Articular chondrocyte of knee joint (primary cell): ENCODE measurements at places on chromosomes 13 and 19. TPM values are rescaled to one million over a fixed set of nuclear protein-coding genes. Genes with fewer than 3 reads are reported as not detected.

Gene PRR19
- 0.39 and 0.43 TPM in 2 replicates for total RNA-seq

Gene MIPEP
- total RNA-seq, result 18.9 and 21.0 TPM in 2 replicates

Gene COL5A3
- 17.2 and 21.8 TPM in 2 replicates for total RNA-seq

Gene IGLON5
- under 0.01 TPM in 1 of 2 replicates, not detected in the other for total RNA-seq

Gene C19orf38
- not detected in 2 replicates for total RNA-seq

Gene KPNA3
- total RNA-seq, result 48.2 and 51.5 TPM in 2 replicates

Gene C19orf12
- total RNA-seq, result 32.1 and 34.0 TPM in 2 replicates

Gene NKG7
- total RNA-seq, result not detected in 2 replicates

Gene NRTN
- 0.13 TPM in 1 of 2 replicates, not detected in the other for total RNA-seq

Gene MAP4K1
- 0.86 TPM in 1 of 2 replicates, not detected in the other for total RNA-seq

Gene PROZ
- total RNA-seq, result not detected in 2 replicates

Gene ZNF329
- total RNA-seq, result 11.4 and 16.0 TPM in 2 replicates

Gene RDH8
- total RNA-seq, result not detected in 2 replicates

Gene TRPM4
- 13.4 and 17.0 TPM in 2 replicates for total RNA-seq

Gene ZNF726
- total RNA-seq, result 2.8 and 5.1 TPM in 2 replicates

Gene FUT6
- total RNA-seq, result not detected in 2 replicates

Gene ZNF765
- 12.8 and 14.9 TPM in 2 replicates for total RNA-seq

Gene ANGPTL8
- total RNA-seq, result not detected in 2 replicates

Gene LYPD3
- 0.26 and 0.32 TPM in 2 replicates for total RNA-seq

Gene SIGLEC7
- total RNA-seq, result not detected in 2 replicates

Gene CERS1
- total RNA-seq, result 0.11 and 0.13 TPM in 2 replicates

Gene CGB5
- total RNA-seq, result not detected in 2 replicates

Gene SCGB2B2
- 0.43 and 0.52 TPM in 2 replicates for total RNA-seq

Gene ZIC5
- not detected in 2 replicates for total RNA-seq

Gene KLHL1
- not detected in 2 replicates for total RNA-seq

Gene SIRT6
- total RNA-seq, result 8.8 and 11.7 TPM in 2 replicates

Gene TINCR
- total RNA-seq, result 0.32 TPM in 1 of 2 replicates, not detected in the other

Gene ZNF773
- 16.7 and 20.9 TPM in 2 replicates for total RNA-seq

Gene SLITRK1
- total RNA-seq, result not detected in 2 replicates

Gene CGB8
- total RNA-seq, result not detected in 2 replicates

Gene BCL3
- total RNA-seq, result 11.2 and 14.2 TPM in 2 replicates

Gene C19orf53
- 41.2 and 60.3 TPM in 2 replicates for total RNA-seq

Gene TBXA2R
- total RNA-seq, result 4.7 and 5.0 TPM in 2 replicates

Gene GTF3A
- 124 and 146 TPM in 2 replicates for total RNA-seq

Gene SPRED3
- 2.2 and 2.6 TPM in 2 replicates for total RNA-seq

Gene RASGRP4
- total RNA-seq, result not detected in 2 replicates

Gene RFPL4A
- not detected in 2 replicates for total RNA-seq

Gene PLIN5
- not detected in 2 replicates for total RNA-seq

Gene PLK5
- not detected in 2 replicates for total RNA-seq

Gene PEX11G
- total RNA-seq, result 1.7 and 2.9 TPM in 2 replicates

Gene PGPEP1
- 23.5 and 28.8 TPM in 2 replicates for total RNA-seq

Gene PABPC3
- total RNA-seq, result 0.39 and 0.43 TPM in 2 replicates

Gene CACNA1A
- total RNA-seq, result 9.1 and 29.4 TPM in 2 replicates

Gene ATP7B
- total RNA-seq, result 1.8 and 1.9 TPM in 2 replicates

Gene HCN2
- total RNA-seq, result 0.76 and 0.91 TPM in 2 replicates

Gene MBD3L2
- not detected in 2 replicates for total RNA-seq

Gene SPART
- total RNA-seq, result 75.4 and 91.3 TPM in 2 replicates

Gene TMEM272
- not detected in 2 replicates for total RNA-seq

Gene LRRC25
- 0.22 and 0.39 TPM in 2 replicates for total RNA-seq

Gene OR4F17
- total RNA-seq, result not detected in 2 replicates

Gene SLAIN1
- total RNA-seq, result 0.13 and 0.65 TPM in 2 replicates

Gene ADGRE2
- 0.11 TPM in 1 of 2 replicates, not detected in the other for total RNA-seq

Gene GCDH
- total RNA-seq, result 21.2 and 26.3 TPM in 2 replicates

Gene GIPC1
- total RNA-seq, result 72.9 and 75.1 TPM in 2 replicates

Gene PCDH20
- not detected in 2 replicates for total RNA-seq

Gene ZNF99
- total RNA-seq, result under 0.01 TPM in 2 replicates

Gene LILRA1
- total RNA-seq, result not detected in 2 replicates
